Smooth muscle cell of the umbilical artery (primary cell): ENCODE measurements at places on chromosomes 3 and 15. TPM values are rescaled to one million over a fixed set of nuclear protein-coding genes. Genes with fewer than 3 reads are reported as not detected.

Gene NANOGP8
- not detected in 2 replicates for total RNA-seq

Gene SLITRK3
- 0.59 TPM in 1 of 2 replicates, not detected in the other for total RNA-seq

Gene BBS4
- total RNA-seq: 20.8 and 21.5 TPM in 2 replicates

Gene BCHE
- 27.6 and 54.9 TPM in 2 replicates for total RNA-seq

Gene TLNRD1
- total RNA-seq: 4.8 and 9.5 TPM in 2 replicates

Gene PTX3
- total RNA-seq: 287 and 687 TPM in 2 replicates

Gene GOLGA8R
- 1.2 and 3.3 TPM in 2 replicates for total RNA-seq

Gene NRG4
- under 0.01 TPM in 1 of 2 replicates, not detected in the other for total RNA-seq

Gene ATP8B4
- 0.42 and 12.2 TPM in 2 replicates for total RNA-seq

Gene ZNF660
- 2.2 and 4.2 TPM in 2 replicates for total RNA-seq

Gene TICRR
- total RNA-seq: 1.2 and 4.9 TPM in 2 replicates

Gene CNTN3
- 0.97 and 1.2 TPM in 2 replicates for total RNA-seq

Gene GP9
- not detected in 2 replicates for total RNA-seq

Gene SLC9C1
- 0.30 and 0.37 TPM in 2 replicates for total RNA-seq

Gene STAC
- total RNA-seq: 0.30 and 0.88 TPM in 2 replicates

Gene FRMD5
- 6.5 and 16.5 TPM in 2 replicates for total RNA-seq
